Effector CD4-positive, alpha-beta T cell (primary cell): ENCODE measurements at places on chromosomes 12 and 14.
A peak's percentile ranks its signal among the peaks of the same experiment; 100 is the strongest.

DNA sequence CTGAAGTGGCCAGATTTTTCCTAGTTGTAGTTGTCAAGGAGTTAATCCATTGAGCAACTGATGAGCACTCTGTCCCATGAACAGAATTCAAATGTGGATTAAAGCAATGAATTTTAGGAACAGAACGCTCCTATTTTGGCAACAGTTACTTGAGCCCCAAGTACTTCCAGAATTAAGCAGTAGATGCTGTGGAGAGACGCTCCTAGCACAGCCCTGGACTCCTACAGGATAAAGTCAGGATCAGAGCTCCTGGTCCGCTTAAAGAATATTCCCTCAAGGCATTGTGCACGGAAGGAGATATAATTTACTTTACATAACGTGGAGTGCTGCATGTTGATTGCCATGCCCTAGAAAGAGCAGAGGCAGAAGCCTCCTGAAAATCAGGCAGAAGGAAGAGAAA is 53.4 kb downstream of the FLRT2 start:
- no peak for DNase-seq

DNA sequence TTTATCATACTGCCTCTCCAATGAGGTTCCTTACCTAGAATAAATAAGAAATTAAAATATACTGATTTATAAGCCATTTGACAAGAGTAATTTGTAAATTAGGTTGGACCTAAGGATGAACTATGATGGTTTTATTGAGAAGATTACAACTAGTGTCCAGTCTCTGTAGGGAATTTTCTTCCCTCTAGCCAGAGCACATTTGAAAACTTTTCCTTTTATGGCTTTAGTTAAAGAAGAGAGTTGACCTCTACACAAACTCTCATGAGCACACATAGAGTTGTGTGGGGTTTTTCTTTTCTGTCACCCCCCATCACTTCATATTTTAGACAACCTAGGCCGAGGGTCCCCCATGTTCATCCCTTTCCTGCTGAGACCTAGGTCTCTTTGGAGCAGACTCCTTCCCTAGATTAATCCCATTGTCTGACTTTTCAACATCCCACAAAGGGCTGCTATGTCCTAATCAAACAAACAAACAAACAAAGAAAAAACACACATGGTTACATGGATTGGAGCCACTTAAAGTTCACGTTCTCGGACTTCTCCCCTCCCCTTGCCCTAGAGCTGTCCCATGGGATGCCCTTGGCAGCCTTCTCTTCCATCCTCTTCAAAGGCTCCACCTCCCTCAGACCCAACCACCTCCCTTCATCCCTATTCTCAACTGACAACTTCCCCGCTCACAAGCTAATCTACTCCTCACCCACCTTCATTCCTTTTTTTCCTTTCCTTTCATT is 40.7 kb downstream of the GPR135 start:
- DNase-seq: no peak

DNA sequence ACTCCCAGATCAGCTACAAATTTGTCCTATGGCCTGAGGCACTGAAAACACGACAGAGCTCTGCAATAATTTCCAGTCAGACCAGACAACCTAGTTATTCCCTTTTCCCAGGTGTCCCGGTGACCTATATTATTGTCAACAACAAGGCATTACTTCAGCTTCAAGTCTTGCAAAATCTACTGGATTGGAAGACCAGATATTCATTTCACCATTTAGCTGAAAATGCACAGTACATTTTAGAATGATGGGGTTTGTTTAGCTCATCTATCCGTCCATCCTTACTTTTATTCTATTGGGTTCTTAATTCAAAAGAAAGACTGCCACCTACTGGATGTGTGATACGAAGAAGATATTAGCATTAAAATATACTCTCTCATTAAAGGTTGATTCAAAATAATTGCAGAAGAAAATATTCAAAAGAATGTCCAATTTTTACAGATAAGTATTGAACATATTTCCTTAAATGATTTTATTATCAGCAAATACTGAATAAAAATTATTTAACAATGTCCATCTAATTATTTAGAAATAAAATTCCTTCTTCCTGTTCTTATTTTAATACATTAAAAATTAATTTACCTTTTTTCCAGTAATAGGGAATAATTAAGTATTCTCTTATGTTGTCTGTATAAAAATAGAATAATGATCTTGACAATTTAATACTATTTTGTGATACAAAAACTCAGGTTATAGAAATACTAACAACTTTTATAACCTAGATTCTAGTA is 244.9 kb upstream of the LRIG3 start:
- no peak for DNase-seq

DNA sequence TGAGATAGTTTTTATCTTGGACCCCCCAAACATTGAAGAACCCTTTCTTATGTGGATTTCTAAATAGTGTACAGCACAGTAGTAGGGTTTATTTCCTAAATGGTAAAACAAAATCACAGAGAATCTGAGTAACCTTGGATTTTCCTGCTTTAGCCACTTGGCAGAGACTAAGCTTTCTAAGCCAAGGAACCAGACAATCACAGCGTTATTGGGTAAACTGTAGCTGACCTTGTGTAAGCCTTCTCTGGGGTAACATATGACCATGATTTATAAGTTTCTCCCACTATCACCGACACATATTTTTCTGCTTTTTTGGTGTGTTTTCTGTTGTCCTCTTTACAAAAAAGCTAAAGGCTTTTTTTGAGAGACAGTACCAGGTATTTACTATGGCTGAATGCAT is 136.3 kb upstream of the PZP start:
- no peak for DNase-seq

DNA sequence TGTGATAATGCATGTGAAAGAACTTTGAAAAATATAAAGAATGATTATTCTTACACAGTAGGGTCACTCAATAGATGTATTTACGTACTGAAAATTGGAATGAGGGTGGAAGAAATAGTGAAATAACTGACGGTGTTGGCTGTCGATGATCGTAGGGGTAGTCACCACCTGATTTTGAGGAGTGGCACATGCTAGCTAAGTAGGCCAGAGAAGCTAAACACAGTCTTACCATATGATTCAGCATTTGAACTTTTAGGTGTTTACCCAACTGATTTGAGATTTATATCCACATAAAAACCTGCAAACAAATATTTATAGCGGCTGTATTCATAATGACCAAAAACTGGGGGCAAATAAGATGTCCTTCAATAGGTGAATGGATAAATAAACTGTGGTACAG is 47.6 kb upstream of the HIF1A start:
- DNase-seq: no peak

- DNase-seq: no peak
Measured at GRCh38 chr14:25079311-25079710, 29.4 kb upstream of the STXBP6 start.

DNA sequence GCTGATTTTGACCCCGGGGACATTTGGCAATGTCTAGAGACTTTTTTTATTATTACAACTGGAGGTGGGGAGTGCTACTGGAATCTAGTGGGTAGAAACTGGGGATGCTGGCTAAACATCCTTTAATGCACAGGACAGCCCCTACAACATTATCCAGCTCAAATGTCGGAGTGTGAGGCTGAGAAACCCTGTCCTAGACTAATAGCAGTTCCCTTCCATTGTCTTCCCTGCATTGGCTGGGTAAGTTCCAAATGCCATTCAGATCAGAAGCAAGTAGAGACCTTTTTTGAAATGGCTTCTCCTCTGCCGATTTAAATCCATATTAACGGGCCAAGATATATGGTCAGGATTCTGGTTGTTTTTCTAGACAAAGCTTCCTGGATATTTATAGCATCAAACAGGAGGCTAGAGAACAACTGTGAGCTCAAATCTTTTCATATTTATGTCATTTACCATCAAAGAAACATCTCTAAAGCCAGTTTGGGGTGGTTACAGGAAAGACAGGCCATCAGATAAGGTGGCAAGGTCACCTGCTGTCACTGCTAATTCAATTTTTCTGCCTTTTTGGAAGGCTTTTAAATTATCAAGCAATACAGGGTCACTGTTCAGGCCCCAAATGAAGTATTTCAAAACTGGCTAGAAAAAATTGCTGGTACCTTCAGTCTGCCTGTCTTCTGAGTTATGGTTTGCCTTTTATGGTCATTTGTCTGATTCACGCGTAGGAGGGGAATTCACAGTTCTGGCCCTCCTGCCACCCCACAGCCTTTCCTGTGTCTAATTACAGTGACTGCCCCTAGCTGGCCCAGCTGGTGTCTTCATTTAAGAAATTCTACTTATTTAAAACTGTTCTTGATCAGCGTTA is 20.1 kb upstream of the AKAP5 start:
- peak; percentile 12 for DNase-seq

GRCh38 chr14:24194186-24194872 is 912 bp downstream of the TM9SF1 start:
- DNase-seq: no peak
